ENCODE measurements at places on chromosomes 13 and 19.

DNA sequence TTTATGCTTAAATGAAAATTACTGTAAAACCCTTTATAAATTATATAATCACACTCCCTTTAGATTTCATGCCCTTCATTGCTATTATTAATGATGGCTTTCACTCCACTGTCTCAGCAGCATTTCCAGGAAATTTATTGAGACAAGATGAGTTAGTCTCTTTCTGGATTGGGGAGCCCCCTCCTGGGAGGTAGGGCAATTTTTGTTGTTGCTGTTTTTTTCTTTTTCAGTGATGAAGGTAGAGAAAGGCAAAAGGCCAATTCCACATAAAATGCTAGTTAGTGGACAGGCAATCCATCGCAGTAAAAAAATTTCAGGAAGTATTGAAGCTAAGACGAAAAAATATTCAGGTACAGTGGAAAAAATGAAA is 80.2 kb downstream of the TEX26 start:
- DNase-seq = no peak

GRCh38 chr19:1266129-1266915 is 2.8 kb upstream of the CIRBP start:
- no peak for DNase-seq

GRCh38 chr13:27353166-27353583 is 71.2 kb upstream of the GTF3A start:
- DNase-seq = no peak

DNA sequence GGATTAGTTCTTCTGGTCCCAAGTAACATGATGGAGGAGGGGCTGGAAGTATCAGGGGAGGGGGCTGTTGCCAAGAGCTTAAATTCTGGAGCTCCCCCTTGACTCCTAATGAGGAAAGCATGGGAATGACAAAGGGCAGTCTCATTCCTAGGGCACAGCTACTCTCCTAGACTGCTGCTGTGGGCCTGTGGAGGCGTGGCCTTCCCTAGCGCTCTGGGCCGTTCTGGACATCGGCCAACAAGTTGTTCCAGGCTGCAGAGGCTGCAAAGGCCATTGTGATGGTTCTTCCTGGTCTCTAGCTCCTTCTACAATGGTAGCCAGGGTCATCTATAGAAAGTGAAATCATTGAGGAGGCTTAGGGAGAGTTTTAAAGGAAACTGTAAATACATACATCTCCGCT is 916.6 kb downstream of the DIAPH3 start:
- DNase-seq = no peak

- DNase-seq = no peak
Observed at GRCh38 chr19:40302224-40303011, 17.3 kb upstream of the AKT2 start.

DNA sequence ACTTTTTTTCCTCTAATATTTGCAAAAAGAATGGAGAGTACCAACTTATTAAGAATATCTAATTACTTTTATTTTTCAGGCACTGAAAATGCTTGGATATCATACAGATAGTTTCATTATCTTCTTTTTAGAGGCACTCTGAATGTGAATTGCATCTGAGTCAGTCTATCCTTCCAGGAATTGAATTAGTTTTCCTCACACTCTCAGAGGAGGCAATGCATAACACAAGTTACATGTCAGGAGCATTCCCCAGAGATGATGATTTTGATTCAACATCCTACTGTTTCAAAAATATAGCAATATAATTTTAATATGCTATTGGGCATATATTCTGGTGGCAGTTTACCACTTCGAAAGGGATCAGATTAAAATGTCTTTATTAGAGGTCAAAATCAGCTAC is 1315.4 kb downstream of the PCDH9 start:
- DNase-seq = no peak

GRCh38 chr19:30649934-30650614 is 277.9 kb downstream of the ZNF536 start:
- no peak for DNase-seq

DNA sequence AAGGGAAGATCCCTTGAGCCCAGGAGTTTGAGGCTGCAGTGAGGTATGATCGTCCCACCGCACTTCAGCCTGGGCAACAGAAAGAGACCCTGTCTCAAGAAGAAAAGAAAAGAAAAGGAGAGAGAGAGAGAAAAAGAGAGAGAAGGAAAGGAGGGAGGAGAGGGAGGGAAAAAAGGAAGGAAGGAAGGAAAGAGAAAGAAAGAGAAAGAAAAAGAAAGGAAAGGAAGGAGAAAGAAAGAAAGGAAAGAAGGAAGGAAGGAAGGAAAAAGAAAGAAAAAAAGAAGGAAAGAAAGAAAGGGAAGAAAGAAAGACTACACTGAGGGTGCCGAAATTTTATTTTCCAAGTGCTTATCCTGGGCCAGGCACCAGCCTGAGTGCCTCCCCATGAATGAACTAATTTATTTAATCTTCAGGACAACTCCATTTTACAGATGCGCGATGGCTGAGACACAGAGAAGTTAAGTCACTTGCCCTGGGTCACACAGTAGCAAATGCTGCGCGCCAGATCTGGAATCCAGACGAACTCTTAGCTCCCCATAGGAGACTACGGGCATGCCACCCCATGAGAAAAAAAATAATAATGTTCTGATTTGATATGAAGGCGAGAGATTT is 2.7 kb downstream of the CDC42EP5 start:
- no peak for DNase-seq

GRCh38 chr13:76016799-76017400 is 380.8 kb downstream of the LMO7 start:
- peak; percentile 25 for DNase-seq

- DNase-seq = no peak
Observed at GRCh38 chr19:46181388-46181779, 33.3 kb downstream of the IGFL2 start.

GRCh38 chr13:99015606-99016490 is 38.0 kb upstream of the DOCK9 start:
- DNase-seq = no peak

- no peak for DNase-seq
Observed at GRCh38 chr13:57748096-57748495, 116.6 kb downstream of the PCDH17 start.

DNA sequence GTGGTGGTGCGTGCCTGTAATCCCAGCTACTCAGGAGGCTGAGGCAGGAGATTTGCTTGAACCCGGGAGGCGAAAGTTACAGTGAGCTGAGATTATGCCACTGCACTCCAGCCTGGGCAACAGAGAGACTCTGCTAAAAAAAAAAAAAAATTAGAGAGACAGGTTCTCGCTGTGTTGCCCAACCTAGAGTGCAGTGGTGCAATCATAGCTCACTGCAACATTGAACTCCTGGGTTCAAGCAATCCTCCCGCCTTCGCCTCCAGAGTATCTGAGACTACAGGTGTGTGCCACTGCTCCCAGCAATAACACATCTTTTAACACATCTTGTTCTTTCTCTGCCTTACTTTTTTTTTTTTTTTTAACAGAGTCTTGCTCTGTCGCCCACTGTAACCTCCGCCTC is 32.7 kb downstream of the CLEC17A start:
- no peak for DNase-seq

GRCh38 chr13:25281935-25282332 is 5.4 kb downstream of the MTMR6 start:
- DNase-seq = no peak

- DNase-seq = no peak
Observed at GRCh38 chr13:30551189-30551588, 66.5 kb upstream of the USPL1 start.

DNA sequence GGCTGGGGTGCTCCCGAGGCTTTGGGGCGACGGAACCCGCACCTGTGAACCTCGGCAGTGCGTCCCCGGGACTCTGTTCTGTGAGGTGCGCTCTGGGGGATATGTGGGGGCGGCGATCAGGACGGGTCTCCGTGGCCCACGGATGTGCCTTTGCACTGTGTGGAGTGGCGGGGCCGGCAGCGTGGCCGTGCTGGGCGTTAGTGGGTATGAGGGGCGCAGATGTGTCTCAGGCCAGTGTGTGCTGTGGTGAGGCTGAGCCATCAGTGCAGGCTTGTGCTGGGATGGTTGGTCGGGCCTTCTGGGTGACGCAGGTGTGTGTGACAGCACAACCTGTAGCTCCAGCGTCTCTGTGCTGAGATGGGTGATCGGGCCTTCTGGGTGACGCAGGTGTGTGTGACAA is 16.9 kb downstream of the ZNF331 start:
- no peak for DNase-seq

DNA sequence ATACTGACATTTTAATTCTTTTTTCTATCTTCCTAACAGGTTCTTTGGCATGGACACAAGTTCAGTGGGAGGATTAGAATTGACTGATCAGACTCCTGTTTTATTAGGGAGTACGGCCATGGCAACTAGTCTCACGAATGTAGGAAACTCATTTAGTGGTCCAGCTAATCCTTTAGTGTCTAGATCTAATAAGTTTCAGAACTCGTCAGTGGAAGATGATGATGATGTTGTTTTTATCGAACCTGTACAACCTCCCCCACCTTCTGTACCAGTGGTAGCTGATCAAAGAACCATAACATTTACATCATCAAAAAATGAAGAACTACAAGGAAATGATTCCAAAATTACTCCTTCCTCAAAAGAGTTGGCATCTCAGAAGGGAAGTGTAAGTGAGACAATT is 34.5 kb downstream of the ZMYM2 start:
- DNase-seq = no peak

DNA sequence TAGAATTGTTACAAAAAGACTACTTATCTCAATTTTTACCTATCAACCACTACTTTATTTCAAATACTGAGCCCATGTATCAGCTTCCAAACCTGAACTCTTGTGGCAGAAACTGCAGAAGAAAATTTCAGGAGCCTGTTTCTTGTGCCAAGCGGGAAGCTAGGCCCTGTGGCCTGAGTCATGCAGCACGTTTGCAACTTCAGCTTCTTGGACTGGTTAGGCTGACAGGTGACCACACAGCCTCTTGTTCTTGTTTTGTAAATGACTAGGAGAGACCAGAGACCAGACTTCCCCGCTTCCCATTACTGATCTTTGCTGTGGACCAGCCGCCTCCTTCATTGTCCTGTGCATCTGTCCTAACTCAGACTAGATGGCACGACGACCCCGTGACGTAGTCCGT is 3.4 kb upstream of the LAMP1 start:
- DNase-seq = no peak

- no peak for DNase-seq
Observed at GRCh38 chr13:108463340-108463739, 166.1 kb upstream of the MYO16 start.

DNA sequence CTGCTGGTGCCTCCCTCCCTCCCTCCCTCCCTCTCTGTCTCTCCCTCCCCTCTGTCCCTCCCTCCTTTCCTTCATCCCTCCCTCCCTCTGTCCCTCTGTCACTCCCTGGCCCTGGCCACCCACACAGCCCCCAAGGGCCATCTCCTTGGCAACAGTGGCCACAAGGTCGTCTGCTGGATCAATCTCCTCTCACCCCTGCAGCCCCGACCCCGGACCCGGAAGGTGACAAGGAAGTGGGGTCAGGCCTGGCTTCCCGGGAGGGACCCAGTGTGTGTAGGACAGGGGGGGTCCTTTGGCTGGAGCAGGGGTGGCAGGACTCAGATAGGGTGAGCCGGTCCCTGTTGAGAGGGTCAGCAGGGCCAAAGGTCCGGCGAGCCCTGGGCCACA is 21.9 kb upstream of the TCF3 start:
- no peak for DNase-seq

GRCh38 chr13:48265217-48265815 is 32.3 kb downstream of the ITM2B start:
- no peak for DNase-seq

DNA sequence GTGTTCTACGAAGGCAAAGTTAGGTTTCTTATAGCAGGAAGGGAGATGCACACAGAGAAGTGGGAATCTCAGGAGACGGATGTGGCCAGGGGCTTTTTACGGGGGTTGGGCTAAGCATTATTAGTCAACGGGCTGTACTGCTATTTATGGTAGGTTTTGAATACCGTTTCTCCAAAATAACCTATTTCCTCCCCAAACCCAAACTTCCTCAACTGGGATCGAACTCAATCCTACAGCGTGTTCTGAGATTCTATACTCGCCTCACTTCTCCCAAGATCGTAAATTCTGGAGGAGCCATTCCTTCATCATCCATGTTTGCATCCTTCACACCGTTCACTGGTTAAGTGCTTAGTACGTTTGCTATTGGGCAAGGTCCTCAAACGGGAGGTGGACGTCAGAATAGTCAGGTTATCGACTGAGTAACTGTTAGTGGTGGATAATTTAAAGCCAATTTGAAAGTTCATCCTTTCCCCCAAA is 1.2 kb upstream of the TRIM13 start:
- no peak for DNase-seq

DNA sequence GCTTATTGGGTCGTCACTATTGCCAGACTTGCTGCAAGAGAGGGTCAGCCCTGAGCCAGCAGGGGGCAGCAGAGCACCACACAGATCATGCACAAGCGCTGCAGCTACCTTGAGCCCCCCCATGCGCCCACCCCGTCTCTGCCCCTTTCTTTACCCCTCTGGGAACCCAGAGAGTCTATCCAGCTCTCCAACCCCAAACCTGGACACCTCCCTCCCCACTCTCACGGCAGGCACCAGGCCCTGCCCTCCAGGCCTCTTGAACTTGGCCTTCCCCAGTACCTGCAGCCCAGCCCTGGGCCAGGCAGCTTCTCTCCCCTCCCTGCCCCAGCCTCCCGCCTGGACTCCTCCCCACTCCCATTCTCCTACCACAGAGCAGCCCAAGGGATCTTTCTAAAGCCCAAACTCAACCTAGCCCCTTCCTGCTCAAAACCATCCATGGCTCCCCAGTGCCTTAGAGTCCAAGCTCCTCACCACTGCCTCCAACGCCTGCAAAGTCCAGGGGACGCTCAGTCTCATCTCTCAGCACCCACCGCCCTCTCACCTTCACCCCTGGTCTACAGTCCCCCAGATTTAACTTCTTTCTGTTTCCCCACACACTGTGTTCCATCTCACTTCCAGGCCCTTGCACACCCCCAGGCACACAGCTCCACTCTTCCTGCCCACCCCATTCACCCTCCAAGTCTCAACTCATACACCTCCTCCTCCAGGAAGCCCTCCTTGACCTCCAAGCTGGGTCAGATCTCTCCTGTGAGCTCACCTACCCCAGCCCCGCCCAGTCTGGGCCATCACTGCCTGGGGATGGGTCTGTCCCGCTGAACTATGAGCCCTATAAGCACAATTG is 9.4 kb upstream of the CEACAM16 start:
- peak; percentile 64 for DNase-seq

GRCh38 chr19:1471010-1471514 is 8.0 kb downstream of the C19orf25 start:
- DNase-seq = no peak

DNA sequence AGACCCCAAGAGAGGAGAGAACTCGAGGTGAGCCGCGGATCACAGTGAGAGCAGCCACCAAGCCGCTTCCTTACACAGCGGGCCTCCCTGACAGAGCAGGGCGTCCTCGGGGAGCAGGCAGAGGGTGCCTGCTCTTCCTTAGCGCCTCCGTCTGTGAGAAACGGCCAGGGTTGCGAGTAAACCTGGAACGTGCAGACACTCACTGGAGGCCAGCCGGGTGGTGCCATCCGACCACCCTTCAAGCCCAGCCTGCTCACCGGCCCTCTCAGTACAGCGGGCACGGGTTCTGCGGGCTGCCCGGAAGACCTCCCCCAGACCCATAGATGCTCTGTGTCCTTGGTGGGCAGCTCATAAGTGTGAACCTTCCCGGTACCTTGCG is 9.6 kb downstream of the DOT1L start:
- DNase-seq = no peak

- DNase-seq = no peak
Observed at GRCh38 chr19:35596366-35596999, 10.5 kb downstream of the PMIS2 start.

Data from iPS DF 6.9 (cell line).